Hematopoietic multipotent progenitor cell treated with erythropoietin and hydrocortisone succinate and interleukin-3 and kit ligand, for 4 days (in vitro differentiated cells): ENCODE measurements at places on chromosomes 5 and 9.

DNA sequence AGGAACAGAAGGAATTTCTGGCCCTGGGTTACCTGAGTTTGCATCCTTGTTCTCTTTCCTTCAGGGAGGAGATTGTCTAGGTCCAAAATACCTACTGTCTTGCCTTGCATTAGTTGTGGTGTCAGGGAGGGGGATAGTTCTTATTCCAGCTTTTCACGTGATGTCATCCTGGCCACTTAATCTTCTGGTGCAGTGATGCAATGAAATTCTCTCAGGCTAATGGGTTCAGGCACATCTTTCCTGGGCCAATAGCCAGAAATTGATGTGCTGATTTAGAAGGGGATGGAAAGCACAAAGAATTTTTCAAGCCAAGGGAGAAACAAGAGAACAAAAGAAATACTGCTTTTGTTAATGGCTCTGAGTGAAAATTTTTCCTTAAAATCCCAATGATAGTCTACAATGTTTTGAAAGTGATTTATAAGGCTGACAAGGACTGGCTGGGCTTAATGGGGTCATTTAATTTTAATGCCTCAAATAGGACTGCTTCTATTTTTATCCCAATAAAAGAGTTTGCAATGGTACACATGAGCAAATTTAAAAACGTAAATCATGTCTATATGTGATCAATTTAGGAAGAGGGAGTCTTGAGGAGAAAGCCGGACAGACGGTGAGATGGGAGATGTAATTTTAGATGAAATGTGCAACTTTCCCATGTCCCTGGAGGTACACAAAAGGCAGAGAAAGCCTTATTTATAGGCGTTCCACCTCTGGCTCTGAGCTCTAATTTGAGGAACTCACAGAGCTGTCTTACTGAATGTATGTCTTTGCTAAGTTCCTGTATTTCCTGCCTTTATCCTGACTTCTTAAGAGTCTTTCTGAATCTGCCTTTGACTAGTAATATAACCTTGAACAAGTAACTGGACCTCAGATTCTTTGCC lies 89.3 kb upstream of the SV2C start:
- DNase-seq, result peak; percentile 6

GRCh38 chr9:137543237-137543963 lies 6.8 kb downstream of the PNPLA7 start:
- no peak for DNase-seq

- no peak for DNase-seq
Observed at GRCh38 chr5:10699987-10700386, 61.0 kb downstream of the DAP start.

- peak; percentile 70 for DNase-seq
Observed at GRCh38 chr5:36606428-36607113, at the start of gene SLC1A3. TSS of gene SLC1A3 (plus strand) at chr5:36606606. CDS start at chr5:36608424, 1,818 bp downstream.
